Fibroblast of upper back skin (primary cell): ENCODE measurements at places on chromosomes 12 and 14.

DNA sequence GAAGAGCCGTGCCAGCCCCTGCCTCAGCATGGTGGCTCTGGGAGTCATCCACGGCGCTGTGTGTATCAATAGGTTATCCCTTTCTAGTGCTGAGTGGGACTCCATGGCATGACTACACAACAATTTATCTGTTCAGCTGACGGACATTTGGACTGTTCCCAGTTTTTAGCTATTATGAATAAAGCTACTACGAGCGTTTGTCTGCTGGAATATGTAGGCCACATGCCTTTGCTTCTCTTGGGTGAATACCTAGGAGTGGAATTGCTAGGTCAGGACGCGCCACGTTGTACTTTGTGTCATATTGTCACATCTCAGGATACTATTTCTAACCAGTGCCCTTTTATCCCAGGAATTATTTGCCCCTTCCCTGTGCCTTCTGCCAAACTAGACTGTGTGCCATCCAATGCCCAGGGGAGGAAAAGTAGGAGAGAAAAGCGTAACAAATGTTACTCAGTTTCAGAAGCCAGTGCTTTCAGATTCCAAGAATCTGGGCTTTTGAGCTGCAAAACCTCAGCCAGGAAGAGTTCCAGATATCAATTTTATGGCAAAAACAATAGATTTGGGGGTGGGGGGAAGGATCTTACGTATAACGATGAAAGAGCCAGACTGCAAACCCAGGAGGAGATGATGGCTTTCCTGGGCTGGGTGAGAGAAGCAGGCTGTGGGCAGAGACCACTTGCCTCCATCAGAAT, 62.5 kb upstream of the NCOR2 start:
- DNase-seq, result peak; percentile 68

- no peak for DNase-seq
Observed at GRCh38 chr14:103862393-103862782, 15.0 kb upstream of the PPP1R13B start.

DNA sequence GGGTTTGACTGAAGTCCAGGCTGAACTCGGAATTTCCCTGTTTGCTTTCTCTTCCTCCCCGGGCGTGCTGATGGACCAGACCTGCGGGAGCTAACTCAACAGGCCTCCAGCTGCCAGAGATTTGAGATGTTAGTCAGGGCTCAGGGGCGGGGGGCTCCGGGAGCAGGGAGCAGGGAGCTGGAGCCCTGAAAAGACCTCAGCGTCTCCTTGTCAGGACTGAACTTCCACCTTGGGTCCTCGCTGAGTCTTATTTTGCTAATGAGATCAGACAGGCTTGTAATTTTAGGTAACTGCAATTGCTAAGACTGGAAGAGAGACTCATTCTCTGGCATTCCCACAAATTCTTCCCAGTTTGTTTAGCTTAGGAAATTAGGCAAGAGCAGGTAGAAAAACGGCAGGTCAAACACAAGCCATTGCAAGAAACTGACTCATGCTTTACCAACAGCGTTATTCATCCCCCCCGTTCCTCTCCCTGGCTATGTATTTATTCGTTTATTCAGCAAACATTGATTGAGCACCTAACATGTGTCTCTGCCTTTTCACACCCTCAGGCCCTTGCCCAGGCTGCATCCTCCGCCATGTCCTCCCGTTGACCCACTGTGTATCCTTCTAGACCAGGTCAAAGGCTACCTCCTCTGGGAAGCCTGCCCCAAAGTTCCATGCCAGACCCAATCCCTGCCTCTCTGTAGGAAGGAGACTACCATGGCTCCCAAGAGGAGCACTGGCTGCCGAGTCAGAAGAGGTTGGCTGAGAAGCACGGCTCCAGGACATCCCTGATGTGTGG, 80.4 kb upstream of the DIO3 start:
- peak; percentile 38 for DNase-seq

- peak; percentile 35 for DNase-seq
Observed at GRCh38 chr14:98138666-98139065, 1133.3 kb downstream of the BCL11B start.

- peak; percentile 50 for DNase-seq
Observed at GRCh38 chr14:61077951-61078720, 97.1 kb downstream of the SLC38A6 start.

DNA sequence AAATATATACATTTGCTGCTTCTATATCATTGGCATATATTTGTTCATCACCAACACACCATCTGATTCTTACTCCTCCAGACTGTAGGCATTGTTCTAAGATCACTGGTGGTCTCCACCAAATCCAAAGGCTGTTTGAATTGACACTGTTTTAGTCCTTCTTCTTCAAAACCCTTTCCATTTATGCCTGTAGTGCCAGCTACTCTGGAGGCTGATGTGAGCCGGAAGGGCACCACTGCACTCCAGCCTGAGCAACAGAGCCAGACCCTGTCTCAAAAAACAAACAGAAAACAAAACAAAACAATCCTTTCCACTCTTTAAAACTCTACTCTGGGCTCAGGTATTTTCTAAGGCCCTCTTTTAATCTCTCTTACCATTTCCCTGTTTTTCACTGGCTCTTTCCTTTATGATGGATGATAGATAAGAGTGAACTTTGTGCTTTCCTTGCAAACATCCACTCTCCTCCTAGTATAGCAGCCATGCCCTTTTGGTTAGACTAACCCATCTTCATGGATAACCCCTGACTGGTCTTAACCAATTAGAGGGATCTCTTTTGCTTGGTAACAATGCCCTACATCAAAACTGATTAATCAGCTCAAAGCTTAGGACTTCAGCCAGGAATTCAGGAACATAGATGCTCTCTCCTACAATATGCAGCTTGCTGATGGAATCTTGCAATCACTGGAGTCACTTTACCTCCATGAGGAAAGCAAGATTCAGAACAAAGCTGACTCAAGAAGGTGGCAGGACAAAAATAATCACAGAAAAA, 24.9 kb downstream of the SPTSSA start:
- peak; percentile 7 for DNase-seq

DNA sequence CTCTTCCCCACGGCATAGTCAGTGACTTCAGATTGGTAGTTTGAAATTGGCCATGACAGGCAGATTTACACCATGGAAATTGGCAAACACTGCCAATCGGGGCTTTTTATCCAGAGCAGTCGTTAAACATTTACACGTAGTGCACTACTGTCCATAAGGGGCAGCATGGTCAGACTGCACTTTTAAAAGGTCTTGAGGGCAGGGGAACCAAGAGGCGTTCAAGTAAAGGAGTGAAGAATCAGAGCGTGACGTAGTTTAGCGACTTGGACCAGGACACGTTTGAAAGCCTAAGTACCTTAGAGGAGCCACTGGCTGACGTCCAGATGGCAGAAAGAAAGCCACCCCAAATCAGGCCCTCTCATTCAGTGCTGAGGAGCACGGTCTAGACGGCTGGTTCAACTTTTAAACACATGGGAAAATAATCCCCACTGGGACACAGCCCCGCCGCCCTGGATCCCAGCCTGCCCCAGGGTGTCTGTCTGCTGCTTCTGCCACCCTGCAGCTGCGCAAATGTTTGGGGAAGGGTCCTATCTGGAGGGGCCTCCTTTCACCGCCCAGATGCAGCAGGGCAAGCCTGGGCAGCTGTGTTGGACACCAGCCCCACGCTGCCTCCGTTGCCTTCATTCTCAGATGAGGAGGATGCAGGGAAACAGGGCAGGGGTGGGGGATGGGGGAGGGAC, 52.5 kb upstream of the PPP2R5C start:
- DNase-seq, result no peak

DNA sequence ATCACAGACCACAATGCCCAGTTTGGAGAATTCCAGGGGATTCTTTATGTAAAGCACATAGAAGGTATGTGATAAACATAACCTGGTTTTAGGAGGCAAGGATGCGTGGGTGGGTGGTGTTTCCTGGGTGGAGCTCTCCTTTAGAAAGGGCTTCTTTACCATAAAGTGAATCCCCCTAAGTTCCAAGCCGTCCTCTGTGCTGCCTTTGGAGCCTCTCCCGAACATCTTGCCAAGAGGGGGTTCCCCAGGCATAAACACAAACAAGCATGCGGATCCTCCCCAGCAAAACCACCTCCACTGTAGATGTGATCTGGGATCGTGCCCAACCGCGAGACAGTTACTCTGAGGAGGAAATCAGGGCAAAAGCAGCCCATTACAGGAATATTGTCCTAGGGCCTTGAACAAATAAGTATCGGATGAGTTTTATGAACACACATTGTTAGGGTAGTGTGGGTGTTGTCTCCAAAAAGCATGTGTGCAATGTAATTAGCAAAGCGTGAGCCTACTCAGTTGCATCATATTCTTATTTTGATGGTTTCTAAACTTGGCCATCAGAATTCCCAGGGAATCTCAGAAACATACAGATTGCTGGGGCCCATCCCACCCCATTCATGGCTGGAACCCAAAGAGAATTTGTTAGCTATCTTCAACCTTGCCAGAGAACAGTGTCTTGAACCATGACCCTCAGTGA, 48.8 kb upstream of the CORO1C start:
- no peak for DNase-seq

DNA sequence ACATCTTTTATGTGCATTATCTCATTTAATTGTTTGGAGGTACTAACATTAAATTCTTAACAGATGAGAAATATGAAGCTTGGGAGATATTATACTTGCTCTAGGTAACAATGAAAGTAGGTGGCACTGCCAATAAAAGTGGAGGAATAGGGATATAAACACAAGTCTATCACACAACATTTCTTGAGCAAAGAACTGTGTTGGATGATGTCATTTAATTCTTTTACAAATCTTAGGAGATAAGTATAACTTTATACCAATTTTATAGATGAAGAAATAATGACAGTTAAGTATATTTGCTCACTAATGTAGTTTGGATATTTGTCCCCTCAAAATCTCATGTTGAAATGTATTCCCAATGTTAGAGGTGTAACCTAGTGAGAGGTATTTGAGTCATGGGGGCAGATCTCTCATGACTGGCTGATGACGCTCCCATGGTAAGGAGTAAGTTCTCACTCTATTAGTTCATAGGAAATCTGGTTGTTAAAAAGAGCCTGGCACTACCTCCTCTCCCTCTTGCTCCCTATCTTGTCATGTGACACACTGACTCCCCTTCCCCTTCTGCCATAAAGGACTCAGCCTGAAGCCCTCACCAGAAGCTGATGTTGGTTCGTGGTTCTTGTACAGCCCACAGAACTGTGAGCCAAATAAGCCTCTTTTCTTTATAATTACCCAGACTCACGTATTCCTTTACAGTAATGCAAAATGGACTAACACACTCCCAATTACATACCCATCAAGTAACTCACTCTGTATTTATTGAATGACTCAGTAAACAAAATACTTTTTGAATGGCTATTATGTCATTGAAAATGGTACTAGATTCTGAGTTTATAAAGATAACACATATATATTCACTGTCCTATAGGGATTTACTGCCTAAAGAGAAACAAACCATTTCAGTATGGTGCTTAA, 146.8 kb upstream of the KITLG start:
- peak; percentile 25 for DNase-seq

DNA sequence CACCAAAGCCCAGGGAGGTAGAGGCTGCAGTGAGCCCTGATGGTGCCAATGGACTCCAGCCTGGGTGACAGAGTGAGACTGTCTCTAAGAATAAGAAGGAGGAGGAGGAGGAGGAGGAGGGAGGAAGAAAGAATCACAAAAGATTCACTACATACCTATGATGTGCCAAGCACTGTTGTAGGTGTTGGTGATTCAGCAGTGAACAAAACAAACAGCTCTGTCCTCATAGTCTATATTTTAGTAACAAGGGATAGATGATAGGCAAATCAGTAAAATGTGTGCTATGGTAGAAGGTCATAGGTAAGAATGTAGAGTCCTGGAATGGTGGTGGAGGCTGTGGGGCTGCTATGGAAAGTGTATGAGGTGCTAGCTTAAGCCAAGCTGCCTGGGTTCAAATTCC, 18.0 kb upstream of the ABHD12B start:
- DNase-seq, result no peak

DNA sequence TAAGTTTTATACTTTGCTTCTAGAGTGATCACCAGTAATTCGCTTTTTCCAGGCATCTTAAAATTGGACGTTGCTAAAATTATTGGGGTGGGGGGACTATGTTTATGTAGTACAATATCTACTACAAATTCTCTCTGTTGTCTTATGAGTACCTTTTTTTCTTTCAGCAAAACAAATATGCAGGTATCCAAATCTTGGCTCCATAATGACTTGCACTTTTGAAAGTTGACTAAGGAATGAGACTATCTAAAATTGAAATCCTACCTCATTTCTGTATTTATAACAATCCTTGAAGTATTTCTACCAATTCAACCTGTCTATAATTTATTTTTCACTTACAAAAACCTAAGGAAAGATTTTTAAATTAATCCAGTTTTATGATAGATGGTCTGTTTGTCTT, 2.4 kb downstream of the DYNC1H1 start:
- DNase-seq, result no peak

- peak; percentile 64 for DNase-seq
Observed at GRCh38 chr12:66044731-66045130, 85.8 kb downstream of the LLPH start.

DNA sequence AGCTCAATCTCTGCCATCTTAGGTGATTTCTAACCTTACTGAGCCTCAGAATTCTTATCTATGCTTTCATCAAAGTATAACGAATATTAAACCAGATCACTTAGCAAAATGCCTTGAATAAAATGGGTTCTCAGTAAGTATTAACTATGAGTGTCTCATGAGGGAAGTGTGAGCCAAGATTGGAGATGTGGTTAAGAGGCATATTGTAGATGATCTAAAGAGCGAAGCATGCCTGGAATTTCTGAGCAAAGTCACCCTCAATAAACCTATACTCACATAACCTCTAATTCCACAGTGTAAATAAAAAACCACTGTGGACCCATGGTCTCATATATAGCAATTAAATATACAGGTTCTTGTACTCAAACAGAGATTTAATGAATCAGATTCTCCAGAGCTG, 193.1 kb upstream of the FSCB start:
- DNase-seq, result peak; percentile 74

- DNase-seq, result peak; percentile 59
Observed at GRCh38 chr12:11553871-11554533, 95.5 kb upstream of the ETV6 start.

- DNase-seq, result peak; percentile 93
Observed at GRCh38 chr12:12398026-12398859, 41.4 kb downstream of the BORCS5 start.
